Natural killer cell (primary cell): ENCODE measurements at places on chromosomes 4 and X.

GRCh38 chrX:21354725-21355124 lies 19.5 kb upstream of the CNKSR2 start:
- no peaks in the 10 kb centered on the region for H3K27me3 ChIP-seq
- DNase-seq = no peak
- H3K36me3 ChIP-seq = no peaks in the 10 kb centered on the region
- H3K4me1 ChIP-seq = no peaks in the 10 kb centered on the region
- H3K4me3 ChIP-seq = no peak overlapping the region

DNA sequence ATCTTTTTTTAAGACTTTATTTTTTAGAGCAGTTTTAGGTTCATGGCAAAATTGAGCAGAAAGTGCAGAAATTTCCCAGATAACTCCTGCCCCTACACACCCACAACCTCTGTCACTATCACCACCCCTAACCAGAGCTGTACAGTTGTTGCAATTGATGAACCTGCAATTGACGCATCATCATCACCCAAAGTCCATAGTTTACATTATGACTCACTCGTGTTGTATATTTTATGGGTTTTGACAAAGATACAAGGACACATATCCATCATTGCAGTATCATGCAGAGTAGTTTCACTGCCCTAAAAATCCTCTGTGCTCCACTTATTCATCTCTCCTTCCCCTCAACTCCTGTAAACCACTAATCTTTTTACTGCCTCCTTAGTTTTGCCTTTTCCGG lies 34.5 kb upstream of the WAS start:
- no peaks in the 10 kb centered on the region for H3K4me1 ChIP-seq
- H3K4me3 ChIP-seq = no peak overlapping the region
- DNase-seq = no peak
- no peaks in the 10 kb centered on the region for H3K36me3 ChIP-seq
- no peaks in the 10 kb centered on the region for H3K27me3 ChIP-seq
- H3K27ac ChIP-seq = no peak overlapping the region

DNA sequence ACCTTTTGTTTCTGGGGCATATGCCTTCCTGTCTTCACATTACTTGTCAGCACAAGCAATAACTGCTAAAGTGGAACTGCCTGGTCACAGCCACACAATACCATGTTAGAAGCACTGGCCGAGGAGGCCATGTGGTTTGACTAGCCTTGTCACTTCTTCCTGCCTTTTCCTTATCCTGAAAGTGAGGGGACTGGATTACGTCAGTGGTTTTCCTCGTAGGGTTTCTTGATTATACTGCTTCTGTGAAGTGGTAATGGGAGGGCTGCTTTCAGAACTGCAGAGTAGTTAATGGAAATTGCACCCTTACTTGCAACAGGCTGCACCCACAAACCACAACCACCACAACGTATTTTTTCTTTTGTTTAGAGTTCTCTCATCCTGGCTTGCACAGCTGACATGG lies 26.6 kb downstream of the ZRSR2 start:
- peak overlapping the region; percentile 35 for H3K27ac ChIP-seq
- peaks cover 19% of the 10 kb centered on the region for H3K4me1 ChIP-seq
- no peaks in the 10 kb centered on the region for H3K27me3 ChIP-seq
- H3K4me3 ChIP-seq = no peak overlapping the region
- peaks cover 26% of the 10 kb centered on the region for H3K36me3 ChIP-seq

DNA sequence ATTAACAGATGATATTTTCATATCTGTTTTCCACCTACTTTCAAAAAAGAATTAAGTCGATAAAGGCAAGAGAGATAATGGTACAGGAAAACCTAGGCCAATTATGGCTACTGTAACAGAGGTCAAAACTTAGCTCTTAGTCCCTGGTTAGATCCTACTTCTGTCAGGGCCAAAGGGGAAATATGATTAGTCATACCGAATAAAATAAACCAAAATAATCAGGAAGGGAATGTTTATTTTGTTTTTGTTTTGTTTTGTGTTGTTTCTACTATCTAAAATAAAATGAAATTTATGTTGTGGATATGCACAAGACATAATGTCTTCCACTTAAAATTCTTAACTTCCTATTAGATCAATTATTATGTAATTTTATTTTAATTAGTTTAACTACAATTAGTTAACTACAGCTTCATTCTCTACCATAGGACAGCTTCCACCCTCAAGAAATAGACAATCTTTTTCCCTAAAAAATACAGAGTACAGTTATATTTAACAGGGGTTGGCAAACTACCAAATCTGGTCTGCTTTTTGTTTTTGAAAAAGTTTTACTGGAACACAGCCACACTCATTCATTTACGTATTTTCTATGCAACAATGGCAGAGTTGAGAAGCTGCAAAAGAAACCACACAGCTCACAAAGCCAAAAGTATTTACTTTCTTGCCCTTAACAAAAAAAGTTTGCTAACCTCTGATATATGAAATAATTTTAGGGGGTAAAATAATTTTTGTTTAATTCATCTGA lies 25.4 kb downstream of the TMEM47 start:
- H3K4me1 ChIP-seq = no peaks in the 10 kb centered on the region
- no peak overlapping the region for H3K27ac ChIP-seq
- H3K4me3 ChIP-seq = no peak overlapping the region
- no peaks in the 10 kb centered on the region for H3K27me3 ChIP-seq
- no peak for DNase-seq

- no peak for DNase-seq
- H3K27ac ChIP-seq = no peak overlapping the region
- H3K4me3 ChIP-seq = no peak overlapping the region
- H3K4me1 ChIP-seq = no peaks in the 10 kb centered on the region
- H3K27me3 ChIP-seq = no peaks in the 10 kb centered on the region
Observed at GRCh38 chrX:12307961-12308360, 169.7 kb downstream of the FRMPD4 start.

DNA sequence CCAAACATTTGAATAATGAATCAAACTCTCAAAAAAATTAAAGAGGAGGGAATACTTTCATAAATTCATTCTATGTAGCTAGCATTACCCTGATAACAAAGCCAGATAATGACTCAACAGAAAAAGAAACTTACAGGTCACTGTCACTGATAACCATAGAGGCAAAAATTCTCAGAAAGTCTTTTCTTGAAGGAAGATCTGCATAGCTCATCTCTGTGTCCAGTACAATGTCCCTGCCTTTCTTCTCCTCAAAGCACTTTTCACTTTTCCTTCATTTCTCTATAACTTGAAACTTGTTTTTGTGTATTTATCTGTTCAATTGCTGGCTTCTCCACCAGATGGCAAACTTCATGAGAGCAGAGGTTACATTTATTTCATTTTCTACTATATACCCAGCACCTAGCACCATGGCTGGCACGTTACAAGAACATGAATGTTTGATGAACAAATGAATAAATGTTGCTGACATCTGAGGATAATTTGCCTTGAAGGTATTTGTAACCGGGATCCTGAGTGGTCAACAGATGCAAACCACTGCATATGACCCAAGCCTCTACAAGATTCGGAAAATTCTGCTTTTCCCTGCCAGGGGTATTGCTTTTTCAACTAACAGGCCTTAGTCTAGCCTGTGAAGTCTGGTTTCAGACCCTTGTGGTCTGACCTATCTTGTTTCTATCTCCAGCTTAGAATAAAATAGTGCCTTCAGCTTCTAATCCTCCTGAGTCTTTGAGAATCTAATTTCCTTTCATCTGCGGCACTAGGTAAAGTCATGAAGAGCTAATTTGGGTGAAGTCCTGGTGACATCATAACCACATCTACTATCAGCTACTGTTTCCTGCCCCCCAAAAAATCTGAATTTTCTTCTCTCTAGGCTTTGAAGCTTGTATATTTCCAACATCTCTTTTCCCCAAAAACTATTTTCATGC lies 52.5 kb upstream of the ANTXR2 start:
- peaks cover 12% of the 10 kb centered on the region for H3K4me1 ChIP-seq
- H3K4me3 ChIP-seq = no peak overlapping the region
- no peaks in the 10 kb centered on the region for H3K36me3 ChIP-seq
- H3K27me3 ChIP-seq = no peaks in the 10 kb centered on the region

- H3K4me1 ChIP-seq = no peaks in the 10 kb centered on the region
- DNase-seq = no peak
- H3K4me3 ChIP-seq = no peak overlapping the region
- no peaks in the 10 kb centered on the region for H3K27me3 ChIP-seq
Observed at GRCh38 chr4:149534779-149535178, 280.9 kb downstream of the IQCM start.

DNA sequence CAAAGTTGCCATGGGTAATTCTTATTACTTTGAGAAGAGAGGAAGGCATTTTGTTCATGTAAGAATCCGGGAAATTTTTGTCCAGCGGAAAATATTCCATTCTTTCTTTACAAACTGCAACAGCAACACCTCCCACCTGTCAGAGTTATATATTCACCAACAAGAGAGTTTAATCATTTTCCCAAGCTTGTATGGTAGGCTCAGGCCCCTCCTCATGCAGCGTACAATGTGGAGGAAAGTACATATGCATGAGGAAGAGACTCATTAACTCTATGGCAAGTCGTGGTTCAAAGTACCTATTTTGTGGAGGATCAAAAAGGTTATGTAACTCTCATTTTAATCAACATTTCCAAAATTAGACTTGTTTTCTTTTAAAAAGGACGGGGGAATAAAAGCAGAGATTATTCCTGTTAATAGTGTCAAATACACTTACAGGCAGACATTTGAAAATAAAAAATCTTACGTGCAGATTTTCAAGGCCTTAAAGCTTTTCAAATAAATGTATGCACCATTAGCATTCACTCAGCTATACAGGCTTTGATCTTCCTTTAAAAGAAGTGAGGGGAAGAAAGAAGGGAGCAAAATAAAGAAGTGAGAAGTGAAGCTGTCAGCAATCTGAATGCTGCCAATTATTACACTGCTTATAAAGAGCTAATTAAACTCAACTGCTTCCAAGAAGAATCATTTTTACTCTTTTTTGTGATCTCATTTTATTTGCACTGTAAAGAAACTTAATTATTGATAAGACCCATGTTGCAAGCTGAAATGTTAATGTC lies 204.8 kb downstream of the FAT4 start:
- H3K27ac ChIP-seq = no peak overlapping the region
- no peaks in the 10 kb centered on the region for H3K27me3 ChIP-seq
- no peaks in the 10 kb centered on the region for H3K36me3 ChIP-seq
- no peak overlapping the region for H3K4me3 ChIP-seq
- no peaks in the 10 kb centered on the region for H3K4me1 ChIP-seq

DNA sequence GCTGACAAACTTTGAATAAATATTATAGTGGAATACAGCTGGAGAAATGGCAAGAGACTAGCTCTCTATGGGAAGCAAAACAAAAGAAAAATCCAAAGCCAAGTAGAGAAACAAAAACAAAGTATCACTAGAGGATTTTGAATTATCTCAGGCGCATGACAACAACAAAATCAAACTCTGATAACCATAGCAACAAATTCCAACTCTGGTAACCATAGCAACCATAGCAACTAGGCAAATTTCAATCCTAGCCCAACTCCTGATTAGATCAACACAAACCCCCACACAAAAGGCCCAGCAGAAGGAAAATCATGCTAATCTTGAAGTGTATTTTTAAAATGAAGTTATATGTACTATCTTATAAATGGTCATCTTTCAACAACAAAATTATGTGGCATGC lies 98.4 kb upstream of the MAGEE2 start:
- H3K4me3 ChIP-seq = no peak overlapping the region
- H3K27me3 ChIP-seq = no peaks in the 10 kb centered on the region
- H3K4me1 ChIP-seq = no peaks in the 10 kb centered on the region
- DNase-seq = no peak
- H3K27ac ChIP-seq = no peak overlapping the region

DNA sequence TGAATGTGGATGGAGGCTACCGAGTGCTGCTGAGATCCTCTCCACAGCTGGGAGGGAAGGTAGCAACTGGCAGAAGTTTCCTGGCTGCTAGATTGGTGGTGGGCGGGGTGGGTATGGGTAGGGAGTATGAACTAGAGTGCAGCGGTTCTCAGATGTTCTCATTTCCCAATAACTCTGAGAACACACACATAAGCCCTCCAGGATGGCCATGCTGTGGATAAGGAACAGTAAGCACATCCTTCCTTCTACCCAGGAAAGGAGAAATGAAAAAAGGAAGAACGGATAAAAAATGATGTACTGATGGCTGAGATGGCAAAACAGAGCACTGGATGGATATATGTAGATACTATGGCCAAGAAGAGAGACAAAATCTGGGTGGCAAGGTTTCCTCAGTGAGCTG lies 116.0 kb downstream of the ZNF827 start:
- H3K36me3 ChIP-seq = peaks cover 10% of the 10 kb centered on the region
- H3K27me3 ChIP-seq = no peaks in the 10 kb centered on the region
- no peaks in the 10 kb centered on the region for H3K4me1 ChIP-seq
- H3K4me3 ChIP-seq = no peak overlapping the region

GRCh38 chr4:184309241-184310170 lies 91.8 kb upstream of the ENPP6 start:
- H3K27me3 ChIP-seq = no peaks in the 10 kb centered on the region
- no peak overlapping the region for H3K27ac ChIP-seq
- no peaks in the 10 kb centered on the region for H3K36me3 ChIP-seq
- H3K4me3 ChIP-seq = no peak overlapping the region
- H3K4me1 ChIP-seq = peaks cover 29% of the 10 kb centered on the region
- no peak for DNase-seq

DNA sequence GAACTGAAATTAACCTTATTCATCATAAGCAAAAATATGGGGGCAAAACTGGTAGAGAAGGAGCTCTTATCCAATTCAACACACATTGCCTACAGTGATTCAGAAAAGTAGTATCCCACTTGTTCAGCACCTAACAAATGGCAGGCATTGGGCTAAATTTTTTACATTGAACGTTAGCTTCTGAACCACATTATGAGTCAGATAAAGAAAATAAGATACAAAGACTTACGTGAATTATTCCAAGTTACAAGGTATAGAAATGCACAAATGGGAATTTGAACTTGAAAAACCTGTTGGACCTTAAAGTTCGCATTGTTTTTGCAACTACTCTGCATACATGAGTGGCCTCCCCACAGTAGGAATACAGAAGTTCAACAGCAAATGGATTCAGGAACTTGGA lies 210.6 kb downstream of the LDB2 start:
- H3K4me3 ChIP-seq = no peak overlapping the region
- no peaks in the 10 kb centered on the region for H3K36me3 ChIP-seq
- no peak for DNase-seq
- H3K27me3 ChIP-seq = no peaks in the 10 kb centered on the region
- no peak overlapping the region for H3K27ac ChIP-seq
- H3K4me1 ChIP-seq = no peaks in the 10 kb centered on the region

DNA sequence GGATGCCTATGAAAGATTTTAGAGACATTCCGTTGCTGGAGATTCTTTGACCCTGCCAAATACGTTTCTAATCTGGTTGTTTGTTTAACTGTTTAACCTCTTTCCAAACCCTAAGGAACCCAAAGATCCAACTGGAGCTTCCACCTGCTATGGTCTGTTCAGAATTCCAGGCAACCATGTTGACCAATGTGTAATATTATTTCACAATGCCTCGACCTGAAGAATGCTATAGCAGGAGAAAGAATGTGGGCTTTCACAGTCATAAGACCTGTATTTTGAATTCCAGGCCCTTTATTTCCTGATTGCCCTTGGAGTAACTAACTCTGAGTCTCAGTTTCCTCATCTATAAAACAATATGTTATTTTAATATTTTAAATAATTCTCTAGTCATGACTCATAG lies 90.8 kb downstream of the COL25A1 start:
- no peak overlapping the region for H3K4me3 ChIP-seq
- no peak for DNase-seq
- no peaks in the 10 kb centered on the region for H3K36me3 ChIP-seq

- no peaks in the 10 kb centered on the region for H3K4me1 ChIP-seq
- H3K36me3 ChIP-seq = no peaks in the 10 kb centered on the region
- no peak overlapping the region for H3K27ac ChIP-seq
- DNase-seq = no peak
Observed at GRCh38 chr4:153063490-153063889, 127.4 kb downstream of the FHDC1 start.

- no peaks in the 10 kb centered on the region for H3K36me3 ChIP-seq
- no peak overlapping the region for H3K4me3 ChIP-seq
- peaks cover 8% of the 10 kb centered on the region for H3K4me1 ChIP-seq
Observed at GRCh38 chrX:9587642-9588041, 122.8 kb downstream of the TBL1X start.
